Caudate nucleus (tissue), 63 donors: ENCODE measurements at places on chromosomes 7 and 10.

DNA sequence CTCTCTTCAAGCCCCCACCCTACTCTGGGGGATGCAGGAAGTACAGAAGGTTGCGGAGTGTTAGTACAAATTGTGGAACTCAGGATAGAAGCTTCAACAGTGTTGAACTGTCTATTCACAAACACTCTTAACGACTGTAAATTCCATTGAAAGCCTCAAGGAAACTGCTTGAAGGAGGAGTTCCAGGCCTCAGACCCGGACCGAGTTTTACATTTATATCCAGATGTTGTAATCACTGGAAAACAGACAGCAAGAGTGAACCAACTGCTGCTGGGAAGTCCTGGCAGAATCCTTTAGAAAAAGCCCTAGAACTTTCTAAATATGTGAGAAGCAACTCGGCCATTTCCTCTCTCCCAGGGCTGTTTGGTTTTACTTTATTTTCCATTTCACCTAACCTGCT is 84.1 kb upstream of the LRRC18 start:
- no peak for DNase-seq

DNA sequence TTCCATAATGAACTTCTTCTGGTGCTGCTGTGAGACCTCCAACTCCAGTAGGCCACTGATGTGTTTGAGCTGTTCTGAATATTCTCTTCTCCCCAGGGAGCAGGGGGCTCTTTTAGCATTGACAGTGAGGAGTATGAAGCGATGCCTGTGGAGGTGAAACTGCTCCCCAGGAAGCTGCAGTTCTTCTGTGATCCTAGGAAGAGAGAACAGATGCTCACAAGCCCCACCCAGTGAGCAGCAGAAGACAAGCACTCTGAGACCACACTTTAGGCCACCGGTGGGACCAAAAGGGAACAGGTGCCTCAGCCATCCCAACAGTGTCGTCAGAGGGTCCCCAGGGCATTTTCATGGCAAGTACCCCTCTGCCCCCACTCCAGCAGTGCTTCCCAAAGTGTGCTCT is 49.3 kb downstream of the DENND11 start:
- DNase-seq = no peak

DNA sequence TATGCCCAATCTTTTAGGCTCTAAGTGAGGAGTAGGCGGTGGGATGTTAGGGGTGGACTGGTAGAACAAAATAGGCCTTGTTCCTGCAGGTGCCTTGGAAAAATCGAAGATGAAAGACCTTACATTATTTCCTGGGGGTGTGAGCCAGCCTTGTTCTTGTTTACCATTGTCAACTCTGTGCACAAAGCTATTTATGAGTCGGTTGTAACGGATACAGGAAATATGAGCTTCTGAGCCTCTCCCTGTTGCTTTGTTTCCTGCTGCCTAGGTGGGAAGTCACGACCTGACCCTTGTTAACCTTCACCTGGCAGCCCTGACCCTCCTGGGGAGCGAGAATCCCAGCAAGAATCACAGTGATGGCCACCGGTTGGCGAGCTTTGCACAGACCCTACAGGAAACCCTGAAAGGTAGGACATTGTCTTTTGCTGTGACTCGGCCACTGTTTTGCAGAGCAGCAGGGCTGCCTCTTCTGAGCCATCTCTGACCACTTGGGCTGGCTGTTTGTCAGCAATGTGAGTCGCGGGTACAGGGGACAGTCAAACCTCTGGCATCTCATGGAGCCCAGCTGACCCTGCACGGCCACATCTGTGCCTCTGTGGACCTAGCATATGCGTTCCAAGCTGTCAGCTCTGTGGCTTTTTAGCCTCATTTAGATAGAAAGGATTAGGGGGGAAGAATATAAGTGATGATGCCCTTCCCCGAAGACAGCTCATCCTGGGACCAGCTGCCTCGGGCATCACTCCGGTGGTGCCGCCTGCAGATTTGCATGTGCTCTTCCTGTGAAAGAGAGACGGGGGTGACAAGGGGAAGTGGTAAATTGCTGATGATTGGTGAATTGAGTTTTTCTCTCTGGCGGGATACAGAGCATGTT is 102.1 kb upstream of the ANLN start:
- peak; percentile 32 for DNase-seq

DNA sequence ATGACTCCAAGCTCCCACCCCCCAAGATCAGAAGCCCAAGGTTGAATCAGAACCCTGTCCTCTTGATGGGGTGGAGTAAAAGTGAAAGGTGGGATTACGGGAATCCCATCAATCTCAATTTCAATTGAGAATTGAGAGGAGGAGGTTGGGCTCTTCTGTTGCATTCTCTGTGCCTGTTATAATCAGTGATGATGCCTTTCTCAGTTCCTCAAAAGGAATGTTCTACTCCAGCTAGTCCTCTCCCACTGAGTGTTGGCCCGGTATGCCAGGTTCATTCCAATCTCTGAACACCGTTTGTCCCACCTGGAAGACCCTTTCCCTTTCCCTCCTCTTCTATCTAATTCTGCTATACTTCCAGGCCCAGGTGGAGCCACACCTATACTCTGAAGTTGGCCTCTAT is 17.2 kb upstream of the XPNPEP1 start:
- no peak for DNase-seq
